Dermis microvascular lymphatic vessel endothelial cell (primary cell): ENCODE measurements at places on chromosomes 4 and X. TPM values are rescaled to one million over a fixed set of nuclear protein-coding genes. Genes with fewer than 3 reads are reported as not detected.

RPL39 gene
- total RNA-seq = 2,075 and 2,198 TPM in 2 replicates

- DNase-seq = no peak
These were observed 145.0 kb upstream of the AADAT start for GRCh38 chr4:170234800-170235199.

DNA sequence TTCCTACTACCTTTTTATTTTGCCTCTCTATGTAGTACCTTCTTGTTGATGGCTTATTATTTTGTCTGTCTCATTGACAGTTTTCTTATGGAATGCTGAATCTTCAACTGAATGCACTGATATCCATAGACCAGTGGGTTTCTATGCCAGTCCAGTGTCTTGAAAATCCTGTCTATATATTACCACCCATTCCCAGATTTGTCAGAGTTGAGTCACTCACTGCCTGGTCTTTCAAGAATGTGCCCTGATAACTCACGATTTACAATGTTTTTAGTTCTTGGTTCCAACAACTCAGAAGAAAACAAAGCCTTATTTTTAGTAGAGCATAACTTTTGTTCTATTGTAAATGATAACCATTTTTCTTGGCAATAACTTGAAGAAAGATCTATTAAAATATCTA lies 606.0 kb upstream of the PITX2 start:
- DNase-seq = no peak

DNA sequence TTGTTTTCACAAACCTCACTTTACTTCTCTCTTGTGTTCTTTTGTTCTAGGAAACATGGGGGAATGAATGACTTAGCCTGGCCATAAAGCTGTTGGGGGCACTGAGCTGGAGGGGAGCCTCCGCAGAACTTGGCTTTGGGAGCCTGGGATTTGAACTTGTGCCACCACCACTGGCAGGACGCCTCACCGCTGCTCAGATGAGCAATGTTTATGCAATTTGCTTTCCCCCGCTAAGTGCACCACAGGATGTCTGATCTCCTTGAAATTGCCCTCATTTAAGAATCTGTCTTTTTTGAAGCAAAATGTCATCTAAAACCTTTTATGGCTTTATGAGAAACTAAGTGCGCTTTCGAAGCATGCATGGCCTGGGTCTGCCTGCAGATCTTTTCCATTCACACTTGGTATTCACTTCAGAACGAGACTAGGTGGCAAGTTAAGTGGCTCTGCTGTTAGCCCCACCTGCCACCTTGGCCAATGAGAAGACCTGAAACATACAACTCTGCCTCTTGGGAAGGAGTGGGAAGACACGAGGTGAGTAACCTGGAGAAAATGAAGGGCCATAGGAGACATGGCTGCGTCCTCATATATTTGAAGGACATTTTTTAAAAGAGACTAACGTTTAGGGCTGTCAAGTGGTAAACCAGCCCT lies 119.3 kb downstream of the LDB2 start:
- DNase-seq = no peak

DNA sequence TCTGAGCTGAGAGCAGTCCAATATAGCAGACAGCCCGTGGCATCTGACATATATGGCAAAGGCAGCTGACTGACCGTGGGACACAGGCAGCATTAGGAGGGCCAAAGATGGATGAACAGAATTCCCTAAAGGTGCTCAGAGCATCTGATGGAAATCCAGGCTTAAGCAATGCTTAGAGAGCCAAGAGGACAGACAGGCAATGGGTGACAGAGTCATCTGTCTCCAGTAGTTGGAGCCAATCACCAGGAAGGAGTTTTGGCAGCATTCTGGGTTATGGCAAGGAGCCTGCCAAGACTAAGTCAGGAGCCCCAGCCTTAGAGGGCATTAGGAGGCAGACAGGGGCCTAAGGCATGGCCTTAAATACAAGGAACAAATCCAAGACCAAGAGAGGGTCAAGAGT lies 153.3 kb upstream of the USP9X start:
- DNase-seq = no peak

TCEAL9 gene
- 44.4 and 48.3 TPM in 2 replicates for total RNA-seq

DNA sequence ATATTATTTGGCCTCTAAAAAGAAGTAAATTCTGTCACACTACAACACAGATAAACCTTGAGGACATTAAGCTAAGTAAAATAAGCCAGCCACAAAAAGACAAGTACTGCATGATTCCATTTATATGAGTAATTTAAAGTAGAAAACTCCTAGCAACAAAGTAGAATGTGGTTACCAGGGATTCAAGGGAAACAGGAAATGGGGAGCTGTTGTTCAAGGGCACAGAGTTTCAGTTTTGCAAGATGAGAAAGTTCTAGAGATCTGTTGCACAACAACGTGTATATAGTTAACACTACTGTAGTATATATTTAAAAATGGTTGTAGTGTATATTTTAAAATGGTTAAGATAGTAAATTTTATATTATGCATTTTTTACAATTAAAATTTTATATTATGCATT lies 25.4 kb downstream of the SEC31A start:
- peak; percentile 91 for DNase-seq

TLR6 gene
- 0.13 TPM in 2 replicates for total RNA-seq

CXorf49 gene
- not detected in 2 replicates for total RNA-seq

TEX13B gene
- not detected in 2 replicates for total RNA-seq
